AG10803 (cell line): ENCODE measurements at places on chromosomes 2 and 18.

DNA sequence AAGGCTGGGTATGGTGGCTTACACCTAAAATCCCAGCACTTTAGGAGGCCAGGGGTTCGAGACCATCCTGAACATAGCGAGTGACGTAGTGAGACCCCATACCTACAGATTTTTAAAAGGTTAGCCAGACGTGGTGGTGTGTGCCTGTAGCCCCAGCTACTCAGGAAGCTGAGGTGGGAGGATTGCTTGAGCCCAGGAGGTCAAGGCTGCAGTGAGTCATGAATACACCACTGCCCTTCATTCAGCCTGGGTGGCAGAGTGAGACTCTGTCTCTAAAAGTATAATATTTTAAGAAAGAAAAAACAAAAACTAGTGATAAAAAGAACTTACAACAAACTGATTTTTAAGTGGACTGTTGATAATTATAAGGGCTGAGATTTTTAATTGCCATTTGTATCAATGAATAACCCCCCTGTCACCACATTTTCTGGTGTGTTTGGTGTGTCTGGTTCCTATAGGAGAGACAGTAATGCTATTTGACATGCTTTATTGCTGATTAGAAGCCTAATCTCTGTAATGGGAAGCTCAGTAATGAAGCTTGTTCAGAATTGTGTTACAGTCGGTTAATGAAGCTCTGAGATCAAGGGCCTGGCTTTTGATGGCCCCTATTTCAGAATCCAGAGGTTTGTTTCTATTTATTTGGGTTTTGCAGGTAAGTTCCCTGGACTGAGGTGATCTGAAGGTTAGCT lies 147.0 kb downstream of the NEDD4L start:
- no peak for DNase-seq

- DNase-seq: no peak
Measured at GRCh38 chr18:36582988-36583745, 245.6 kb downstream of the TPGS2 start.

DNA sequence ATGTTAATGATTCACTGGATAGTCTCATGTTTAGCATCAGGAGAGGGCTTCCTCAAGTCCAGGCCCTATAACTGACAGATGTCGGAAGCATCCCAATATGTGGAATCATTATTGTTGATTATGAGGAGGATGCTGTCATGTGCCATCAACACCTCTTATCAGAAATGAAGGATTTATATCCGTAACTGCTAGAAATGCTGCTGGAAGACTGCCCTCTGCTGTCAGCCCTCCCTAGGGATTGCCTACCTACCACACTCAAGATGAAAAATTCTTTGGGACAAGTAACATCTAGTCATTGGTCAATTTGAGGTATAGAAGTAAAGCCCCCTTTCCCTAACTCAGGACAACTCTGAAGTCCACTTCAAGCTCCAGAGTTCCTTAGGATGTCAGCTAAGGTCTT lies 1166.5 kb upstream of the NXPH2 start:
- DNase-seq: no peak

- DNase-seq: no peak
Measured at GRCh38 chr2:123746006-123746405, 279.1 kb upstream of the CNTNAP5 start.

DNA sequence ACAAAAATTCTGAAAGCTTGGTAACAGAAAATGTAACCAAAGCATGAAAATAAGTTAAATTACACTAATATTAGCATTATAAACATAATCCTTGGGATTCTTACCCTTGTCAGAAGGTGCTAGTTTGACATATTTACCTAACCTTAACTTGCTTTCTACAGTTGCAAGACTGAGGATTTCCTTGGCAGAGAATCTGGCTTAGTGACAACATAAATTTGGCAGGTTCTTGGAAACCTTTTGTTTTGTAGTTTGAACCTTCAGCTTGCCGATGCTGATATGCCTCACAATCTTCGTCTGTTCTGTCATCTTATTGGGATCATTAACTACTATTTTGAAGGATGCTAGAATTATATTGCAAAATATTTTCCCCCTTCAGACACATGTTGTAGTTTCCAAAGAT lies 3.4 kb downstream of the XIRP2 start:
- DNase-seq: no peak
